ENCODE measurements at places on chromosomes 2 and 18.
A peak's percentile ranks its signal among the peaks of the same experiment; 100 is the strongest.

- no peak for DNase-seq
Measured at GRCh38 chr2:171485116-171485515, 37.2 kb upstream of the CYBRD1 start.

DNA sequence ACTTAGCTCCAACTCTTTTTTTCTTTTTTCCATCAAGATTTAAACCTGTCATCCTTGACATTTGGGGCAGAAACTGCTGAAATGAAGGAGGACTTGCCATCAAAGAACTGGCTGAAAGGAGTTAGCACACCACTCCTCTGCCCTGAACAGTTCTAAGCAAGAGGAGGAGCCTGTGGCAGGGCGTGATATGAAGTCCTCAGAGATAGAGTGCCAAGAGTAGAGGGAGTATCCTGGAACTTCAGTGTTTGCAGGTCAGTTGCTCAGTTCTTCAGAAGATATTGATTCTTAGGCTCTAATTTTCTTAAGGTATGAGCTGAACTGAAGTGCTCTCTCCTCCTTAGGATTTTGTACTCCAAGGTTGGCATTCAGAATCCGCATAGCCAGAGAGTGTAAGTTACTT lies 15.2 kb downstream of the NABP1 start:
- DNase-seq, result peak; percentile 68

DNA sequence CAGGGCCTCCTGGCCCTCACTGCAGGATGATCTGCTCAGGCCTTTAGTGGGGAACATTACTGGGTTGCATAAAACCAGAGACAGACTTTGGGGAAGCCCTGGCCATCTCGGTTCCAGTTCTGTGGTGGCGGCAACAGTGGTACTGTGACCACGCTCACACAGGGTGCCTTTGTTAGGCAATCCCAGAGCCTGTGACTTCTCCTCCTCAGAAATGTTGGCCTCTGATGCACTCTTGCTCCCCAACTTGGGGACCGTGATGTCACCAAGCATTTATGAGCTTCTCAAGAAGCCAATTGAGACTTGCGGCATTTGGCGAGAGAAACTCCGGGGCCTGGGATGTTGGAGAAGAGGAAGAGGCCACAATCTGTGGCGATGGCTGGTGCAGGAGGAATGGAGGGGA lies 80.9 kb upstream of the PKDCC start:
- no peak for DNase-seq

- DNase-seq, result no peak
Measured at GRCh38 chr18:78090584-78090983, 840.9 kb downstream of the GALR1 start.

GRCh38 chr2:68900496-68901198 lies 29.4 kb upstream of the BMP10 start:
- no peak for DNase-seq

DNA sequence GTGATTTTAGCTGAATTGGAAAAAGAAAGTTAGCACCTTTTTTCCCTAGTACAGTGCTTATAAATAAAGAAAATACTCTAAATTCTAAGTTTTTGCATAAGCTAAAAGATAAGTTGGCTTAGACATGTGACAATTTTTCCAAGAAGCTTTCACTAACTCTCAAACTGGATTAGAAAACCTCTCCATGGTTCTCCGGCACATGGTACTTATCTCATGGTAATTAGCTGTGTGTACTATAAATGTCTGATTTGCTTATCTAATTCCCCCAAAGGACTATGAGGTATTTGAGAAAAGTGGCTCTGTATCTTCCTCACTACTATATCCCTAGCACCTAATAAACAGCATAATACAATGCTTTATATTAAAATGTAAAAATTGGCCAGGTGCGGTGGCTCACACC lies 71.1 kb downstream of the ROCK1 start:
- peak; percentile 72 for DNase-seq

DNA sequence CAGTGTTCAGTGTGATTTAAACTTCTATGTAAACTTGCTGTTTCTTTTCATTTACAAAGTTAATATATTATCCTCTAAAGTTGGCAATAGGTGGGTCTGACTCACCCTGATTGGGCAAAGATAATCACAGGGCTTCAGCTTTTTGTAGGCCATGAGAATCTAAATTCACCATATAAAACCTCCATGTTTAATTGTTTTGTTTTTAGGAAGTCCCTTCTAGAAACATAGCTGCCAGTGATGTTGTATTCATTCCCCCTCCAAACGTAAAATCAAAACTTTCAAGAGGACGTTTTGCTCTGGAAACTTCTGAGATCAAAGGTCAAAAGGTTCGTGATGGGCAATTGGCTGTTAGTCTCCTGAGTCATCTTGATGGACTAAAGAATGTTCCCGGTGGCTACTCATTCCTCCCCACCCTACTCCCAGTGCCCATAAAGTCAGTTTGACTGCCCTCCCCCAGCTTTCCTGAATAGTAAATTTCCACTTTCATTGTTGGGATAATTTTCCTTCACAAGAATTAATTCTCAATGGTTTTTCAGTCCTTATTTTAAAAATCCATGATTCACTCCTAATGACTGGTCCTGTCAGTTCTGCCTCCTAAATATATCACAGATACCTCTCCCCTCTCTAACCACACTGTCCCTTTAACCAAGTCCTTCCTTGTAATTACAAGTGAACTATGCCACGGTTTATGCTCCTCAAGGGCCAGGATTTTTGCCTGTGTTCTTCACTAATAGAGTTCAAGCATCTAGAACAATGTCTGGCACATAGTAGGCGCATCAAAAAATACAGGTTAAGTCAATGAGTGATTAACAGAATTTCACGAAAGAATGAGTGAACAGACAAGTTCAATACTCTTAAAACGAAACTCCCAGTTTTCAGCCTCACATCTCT lies 164.4 kb upstream of the VRK2 start:
- no peak for DNase-seq

DNA sequence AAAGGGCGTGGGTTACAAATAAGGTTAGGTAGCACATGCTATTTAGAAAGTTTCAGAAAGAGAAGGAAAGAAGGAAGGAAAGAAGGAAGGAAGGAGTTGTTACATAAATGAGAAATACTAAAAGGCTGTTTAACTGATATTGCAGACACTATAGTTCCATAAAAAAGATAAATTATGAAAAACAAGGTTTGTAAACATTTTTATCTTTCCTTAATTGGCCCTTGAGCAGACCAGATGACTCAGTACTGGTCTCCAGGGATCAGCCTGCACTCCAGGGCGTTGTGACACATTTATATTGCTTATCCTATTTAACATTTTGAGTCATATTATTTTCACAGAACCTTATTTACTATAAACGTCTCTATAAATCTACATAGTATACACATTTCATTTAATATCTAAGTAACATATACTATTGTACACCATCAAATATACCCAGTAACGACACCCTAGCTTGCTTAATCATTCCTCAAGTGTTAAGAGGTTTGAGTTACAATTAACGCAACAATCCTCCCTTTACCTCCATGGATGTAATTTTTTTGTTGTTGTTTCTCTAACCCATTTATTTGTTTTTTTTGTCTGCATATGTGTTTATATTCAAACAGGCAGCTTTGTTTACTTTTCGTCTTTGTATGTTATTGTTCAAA lies 2.8 kb upstream of the RAB31 start:
- DNase-seq, result no peak

DNA sequence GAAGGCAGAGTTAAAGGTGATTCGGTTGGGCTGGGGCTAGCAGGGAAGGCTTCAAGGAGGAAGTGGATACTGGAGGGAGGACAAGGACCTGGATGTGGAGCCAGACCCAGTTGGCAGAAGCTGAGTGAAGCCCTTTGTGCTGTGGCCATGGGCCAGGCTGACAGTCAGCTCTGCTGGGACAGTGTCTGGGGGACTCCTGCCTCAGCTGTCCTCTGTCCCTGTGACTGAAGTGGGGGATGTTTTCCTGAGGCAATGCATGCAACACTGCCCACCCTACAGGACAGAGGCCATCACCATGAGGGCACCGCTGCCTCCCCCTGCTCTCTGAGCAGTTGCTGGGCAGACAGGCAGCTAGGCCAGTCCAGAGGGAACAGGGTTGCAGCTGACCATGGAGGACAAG lies 40.0 kb downstream of the ST8SIA5 start:
- no peak for DNase-seq

DNA sequence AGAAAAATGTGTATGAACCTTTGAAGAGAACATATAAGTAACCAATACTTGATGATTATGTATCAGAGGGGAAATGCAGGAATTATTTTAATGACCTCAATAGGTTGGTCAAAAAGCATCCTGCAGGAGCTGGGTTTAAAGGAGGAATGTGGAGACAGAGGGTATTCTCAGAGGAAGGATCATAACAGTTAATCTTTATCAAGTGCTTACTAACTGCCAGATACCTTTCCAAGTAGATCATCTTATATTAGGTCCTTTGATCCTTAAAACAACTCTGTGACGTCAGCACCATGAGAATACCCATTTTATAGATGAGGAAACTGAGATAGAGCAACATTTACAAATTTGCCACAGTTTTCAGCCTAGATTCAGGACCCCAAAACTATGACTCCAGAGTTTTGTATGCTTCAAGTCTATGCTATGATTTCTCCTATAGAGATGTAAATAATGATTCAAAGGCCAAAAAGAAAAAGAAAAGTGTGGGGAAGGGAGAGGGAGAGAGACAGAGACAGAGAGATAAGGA lies 3.0 kb downstream of the RFTN2 start:
- no peak for DNase-seq

DNA sequence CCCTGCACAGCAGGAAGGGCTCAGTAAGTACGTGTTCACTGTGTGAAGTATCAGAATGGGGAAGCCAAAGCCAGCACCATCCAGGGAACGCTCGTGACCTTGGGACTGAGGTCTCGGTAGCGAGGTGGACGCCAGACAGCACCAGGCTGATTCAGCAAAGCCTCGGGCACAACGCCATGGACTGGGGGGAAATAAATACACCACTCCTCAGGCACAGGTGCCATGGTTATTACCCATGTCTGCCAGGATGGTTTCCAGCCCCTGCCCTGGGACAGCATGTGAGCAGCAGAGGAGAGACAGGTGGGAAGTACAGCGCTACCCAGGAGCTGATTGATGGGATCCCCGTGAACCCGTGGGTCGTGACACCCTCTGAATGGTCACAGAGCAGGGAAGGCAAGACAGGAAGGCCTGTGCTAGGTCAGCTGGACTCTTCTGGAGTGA lies 53.0 kb downstream of the REEP1 start:
- no peak for DNase-seq
